Lower leg skin (tissue), 4 donors: ENCODE measurements at places on chromosomes 4 and X. TPM values are rescaled to one million over a fixed set of nuclear protein-coding genes. Genes with fewer than 3 reads are reported as not detected.

BEX2 gene
- total RNA-seq = 24.4 TPM

UGT2A1 gene
- total RNA-seq = 1.9 TPM

GUCY1B1 gene
- 5.3 TPM for total RNA-seq

CABS1 gene
- not detected for total RNA-seq

BRS3 gene
- total RNA-seq = not detected

GRK4 gene
- 4.6 TPM for total RNA-seq

FMR1NB gene
- total RNA-seq = not detected

FDCSP gene
- total RNA-seq = not detected

FRG1 gene
- total RNA-seq = 40.9 TPM

TCEAL9 gene
- total RNA-seq = 24.3 TPM

CXCL3 gene
- not detected for total RNA-seq

FREM3 gene
- not detected for total RNA-seq

FAM53A gene
- 1.7 TPM for total RNA-seq

SLC6A14 gene
- 16.6 TPM for total RNA-seq

CLCN4 gene
- 0.54 TPM for total RNA-seq

SPANXC gene
- not detected for total RNA-seq

EXOC1L gene
- total RNA-seq = not detected

ALB gene
- not detected for total RNA-seq

MORC4 gene
- total RNA-seq = 21.5 TPM

IL15 gene
- 1.6 TPM for total RNA-seq

DMD gene
- 26.7 TPM for total RNA-seq

IL2 gene
- not detected for total RNA-seq
